ENCODE measurements at places on chromosomes 13 and 19. TPM values are rescaled to one million over a fixed set of nuclear protein-coding genes. Genes with fewer than 3 reads are reported as not detected.
A peak's percentile ranks its signal among the peaks of the same experiment; 100 is the strongest.

DNA sequence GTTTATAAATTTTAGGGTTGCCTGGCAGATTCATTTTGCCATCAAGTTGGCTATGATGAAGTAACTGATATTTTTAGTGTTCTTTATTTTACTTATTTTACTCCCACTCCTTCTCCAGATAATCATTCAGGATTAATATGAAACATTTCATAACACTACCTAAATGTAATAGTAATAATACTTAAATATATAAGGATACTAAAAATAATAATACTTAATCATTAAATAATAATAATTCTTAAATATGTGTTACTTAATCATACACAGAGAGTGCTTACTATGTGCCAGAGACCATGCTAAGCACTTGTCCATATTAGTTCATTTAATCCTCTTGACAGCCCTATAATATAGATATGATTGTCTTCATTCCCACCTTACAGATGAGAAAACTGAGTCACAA, 23.0 kb upstream of the OXGR1 start:
- DNase-seq = no peak
- H3K27ac ChIP-seq = no peak overlapping the region
- no peaks in the 10 kb centered on the region for H3K27me3 ChIP-seq

DNA sequence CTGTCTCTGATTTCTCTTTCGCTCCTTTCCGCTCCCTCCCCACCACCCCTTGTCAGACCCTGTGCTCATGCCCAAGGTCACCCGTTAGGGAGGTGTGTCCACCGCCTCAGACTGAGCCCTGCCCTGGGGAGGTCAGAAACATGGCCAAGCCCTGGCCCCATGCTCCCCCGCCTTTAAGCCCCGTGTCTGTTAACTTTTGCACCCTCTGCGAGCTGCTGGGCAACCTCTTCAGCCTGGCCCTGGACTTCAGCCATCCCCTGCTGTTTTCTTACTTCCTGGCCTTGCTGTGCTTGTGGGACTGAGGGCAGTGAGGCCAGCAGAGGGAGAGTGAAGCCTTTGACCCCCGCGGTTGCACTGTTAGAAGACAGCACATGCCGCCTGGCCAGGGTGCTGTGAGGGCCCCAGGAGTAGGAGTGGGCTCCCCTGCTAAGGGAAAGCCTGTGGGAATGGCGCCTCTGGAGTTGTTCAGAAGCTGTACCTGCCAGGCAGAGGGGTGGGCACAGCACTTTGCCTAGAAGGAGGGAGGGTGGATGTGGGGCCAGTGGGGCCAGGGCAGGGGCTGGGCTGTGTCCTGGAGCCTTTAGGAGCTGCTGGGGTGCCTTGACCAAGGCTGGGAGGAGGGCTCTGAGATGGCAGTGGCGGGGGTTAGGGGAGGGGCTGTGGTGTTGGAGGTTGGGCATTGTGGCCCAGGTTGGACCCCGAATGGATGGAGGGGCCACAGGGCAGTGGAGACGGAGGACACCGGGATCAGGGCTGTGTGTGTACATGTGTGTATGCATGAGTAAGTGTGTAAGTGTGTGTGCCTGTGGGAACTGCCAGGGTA, 7.9 kb downstream of the UPF1 start:
- H3K27ac ChIP-seq = no peak overlapping the region
- H3K36me3 ChIP-seq = peaks cover 27% of the 10 kb centered on the region
- no peaks in the 10 kb centered on the region for H3K27me3 ChIP-seq
- DNase-seq = no peak
- peaks cover 40% of the 10 kb centered on the region for H3K4me1 ChIP-seq

- H3K4me3 ChIP-seq = no peak overlapping the region
- H3K4me1 ChIP-seq = no peaks in the 10 kb centered on the region
- H3K27me3 ChIP-seq = no peaks in the 10 kb centered on the region
- no peaks in the 10 kb centered on the region for H3K36me3 ChIP-seq
- no peak for DNase-seq
Observed at GRCh38 chr13:97766749-97767148, 186.7 kb upstream of the IPO5 start.

DNA sequence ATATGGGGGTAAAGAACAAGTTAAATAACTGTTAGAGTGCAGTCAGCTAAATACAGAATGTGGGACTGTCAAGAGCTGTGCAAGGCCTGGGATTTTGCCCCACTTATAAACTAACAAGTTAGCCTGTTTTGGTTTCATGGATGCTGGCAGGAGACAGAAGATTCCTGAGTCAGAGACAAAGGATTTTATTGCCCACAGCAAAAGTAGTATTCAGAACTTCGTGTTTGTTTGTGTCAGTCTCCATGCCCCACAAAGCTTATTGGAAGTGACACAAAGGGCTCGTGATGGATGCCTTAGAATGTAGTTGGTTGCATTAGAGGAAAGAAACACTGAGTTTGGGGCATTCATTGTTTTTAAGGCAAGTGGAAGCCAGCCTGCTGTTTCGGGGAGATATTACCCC, 22.2 kb upstream of the SPRYD7 start:
- no peak overlapping the region for H3K4me3 ChIP-seq
- no peak for DNase-seq
- no peaks in the 10 kb centered on the region for H3K36me3 ChIP-seq

DNA sequence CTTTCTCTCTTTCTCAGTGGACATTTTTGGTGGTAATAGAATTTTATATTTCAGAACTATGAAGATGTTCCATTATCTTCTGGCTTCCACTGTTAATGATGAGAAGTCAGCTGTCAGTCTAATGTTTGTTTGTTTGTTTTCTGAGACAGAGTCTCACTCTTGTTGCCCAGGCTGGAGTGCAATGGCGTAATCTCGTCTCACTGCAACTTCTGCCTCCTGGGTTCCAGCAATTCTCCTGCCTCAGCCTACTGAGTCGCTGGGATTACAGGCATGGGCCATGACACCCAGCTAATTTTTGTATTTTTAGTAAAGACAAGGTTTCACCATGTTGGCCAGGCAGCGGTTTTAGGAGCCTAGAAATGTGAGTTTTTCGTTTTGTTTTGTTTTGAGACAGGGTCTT, 4.7 kb downstream of the ZNF317 start:
- DNase-seq = no peak
- H3K4me3 ChIP-seq = no peak overlapping the region

GRCh38 chr13:48302871-48303358, 636 bp upstream of the RB1 start:
- no peaks in the 10 kb centered on the region for H3K27me3 ChIP-seq
- peak overlapping the region; percentile 88 for H3K4me3 ChIP-seq
- no peak for DNase-seq
- H3K36me3 ChIP-seq = peaks cover 3% of the 10 kb centered on the region
- H3K27ac ChIP-seq = peak overlapping the region; percentile 98

Gene YJEFN3
- 9.2 TPM for total RNA-seq

Gene AKAP11
- 114 TPM for total RNA-seq

Gene PPFIA3
- 29.0 TPM for total RNA-seq

Gene PRKD2
- 20.1 TPM for total RNA-seq

Gene RXFP2
- total RNA-seq = not detected

All from spinal cord (tissue), 10 donors.